Stimulated activated CD4-positive, alpha-beta T cell treated with anti-CD3 and anti-CD28 coated beads, Interleukin-1b, Interleukin-23, amount 100 ng/mL, for 24 hours (primary cell): ENCODE measurements at places on chromosomes 13 and 19.

DNA sequence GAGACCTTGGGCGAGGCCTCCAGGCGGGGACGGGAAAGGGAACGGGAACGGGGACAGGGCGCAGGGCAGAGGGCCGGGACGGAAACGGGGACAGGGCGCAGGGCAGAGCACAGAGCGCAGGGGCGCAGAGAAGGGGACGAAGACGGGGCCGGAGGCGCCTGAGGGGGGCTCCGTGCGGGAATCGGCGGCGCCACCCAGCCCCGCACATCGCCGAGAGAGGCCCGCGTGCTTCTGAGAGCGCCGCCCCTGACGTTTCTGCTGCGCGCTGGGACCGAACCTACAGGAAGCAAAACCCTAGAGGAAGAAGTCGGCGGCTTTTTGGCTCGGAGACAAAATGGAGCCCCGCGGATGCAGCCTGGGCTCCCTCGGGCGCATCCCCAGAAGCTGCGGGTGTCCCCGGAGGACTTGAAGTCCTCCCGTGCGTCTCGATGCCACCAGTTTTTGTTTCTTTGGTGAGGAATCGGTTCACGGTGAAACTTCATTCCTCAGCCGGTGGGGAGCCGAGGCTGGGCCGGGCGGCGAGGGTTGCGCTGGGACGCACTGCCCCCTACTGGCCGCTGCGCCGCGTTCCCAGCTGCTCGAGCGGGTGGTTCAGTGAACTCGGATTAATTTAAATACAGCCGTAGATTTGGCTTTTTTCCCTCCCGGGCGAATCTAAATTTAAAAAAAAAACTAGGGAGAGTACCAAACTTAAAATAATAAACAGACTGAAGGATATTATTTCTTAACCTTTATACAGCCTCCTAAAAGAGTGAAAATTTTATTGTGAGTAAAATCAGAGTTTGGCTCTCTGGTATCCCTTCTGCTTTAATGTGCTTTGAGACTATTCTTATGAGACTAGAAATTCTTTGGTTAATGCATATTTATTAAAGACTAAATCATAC is 350.0 kb upstream of the ARGLU1 start:
- peak; percentile 44 for DNase-seq

- DNase-seq = no peak
Measured at GRCh38 chr19:37932985-37933936, 26.3 kb downstream of the SIPA1L3 start.

DNA sequence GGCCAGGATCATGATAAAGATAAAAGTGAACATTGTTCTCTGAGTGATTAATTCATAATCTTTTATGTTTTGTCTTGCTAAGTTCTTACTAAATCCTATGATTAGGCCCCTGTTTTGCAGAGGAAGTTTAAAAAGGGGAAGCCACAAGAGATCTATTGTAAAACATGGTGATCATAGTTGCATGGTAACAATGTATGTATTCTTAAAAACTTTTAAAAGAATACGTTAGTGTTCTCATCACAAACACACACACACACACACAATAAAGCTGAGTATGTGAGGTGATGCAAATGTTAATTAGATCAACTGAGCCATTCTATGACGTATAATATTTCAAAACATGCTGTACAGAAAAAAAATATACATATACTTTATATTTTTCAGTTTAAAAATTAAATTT is 51.2 kb downstream of the MBD3L2B start:
- DNase-seq = no peak

GRCh38 chr13:97366172-97366688 is 67.7 kb upstream of the RAP2A start:
- no peak for DNase-seq

DNA sequence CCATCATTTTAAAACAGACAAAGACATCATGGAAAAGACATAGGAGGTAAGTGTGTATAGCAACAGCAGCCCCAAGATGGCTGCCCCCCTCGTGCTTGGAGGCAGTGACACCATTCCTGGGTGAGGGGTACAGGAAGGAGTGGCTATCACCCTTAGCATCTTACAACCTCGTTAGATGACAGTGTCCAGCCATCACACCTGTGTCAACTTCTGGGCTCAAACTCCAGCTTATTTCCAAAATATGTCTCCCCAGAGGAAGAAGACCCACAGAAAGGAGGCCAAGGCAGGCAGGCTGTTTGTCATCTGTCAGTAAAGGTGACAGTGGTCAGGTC is 27.5 kb downstream of the EPS15L1 start:
- no peak for DNase-seq

- no peak for DNase-seq
Measured at GRCh38 chr13:107031716-107032115, 463.8 kb upstream of the ARGLU1 start.

DNA sequence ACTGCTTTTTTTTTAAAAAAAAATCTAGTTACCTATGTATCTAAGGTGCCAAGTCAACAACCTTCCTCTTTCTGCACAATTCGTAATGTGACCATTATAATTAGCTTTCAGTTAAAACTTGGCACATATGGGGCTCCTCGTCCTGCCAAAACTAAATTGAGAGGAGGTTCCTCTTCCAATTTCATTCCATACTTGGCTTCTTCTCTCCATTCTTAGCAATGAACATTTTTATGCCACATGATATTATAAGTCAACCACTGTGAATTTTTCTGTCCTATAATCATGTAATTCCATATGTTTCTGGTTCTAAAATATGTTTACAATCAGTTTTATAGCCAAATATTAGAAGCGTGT is 177.0 kb downstream of the DCLK1 start:
- no peak for DNase-seq

DNA sequence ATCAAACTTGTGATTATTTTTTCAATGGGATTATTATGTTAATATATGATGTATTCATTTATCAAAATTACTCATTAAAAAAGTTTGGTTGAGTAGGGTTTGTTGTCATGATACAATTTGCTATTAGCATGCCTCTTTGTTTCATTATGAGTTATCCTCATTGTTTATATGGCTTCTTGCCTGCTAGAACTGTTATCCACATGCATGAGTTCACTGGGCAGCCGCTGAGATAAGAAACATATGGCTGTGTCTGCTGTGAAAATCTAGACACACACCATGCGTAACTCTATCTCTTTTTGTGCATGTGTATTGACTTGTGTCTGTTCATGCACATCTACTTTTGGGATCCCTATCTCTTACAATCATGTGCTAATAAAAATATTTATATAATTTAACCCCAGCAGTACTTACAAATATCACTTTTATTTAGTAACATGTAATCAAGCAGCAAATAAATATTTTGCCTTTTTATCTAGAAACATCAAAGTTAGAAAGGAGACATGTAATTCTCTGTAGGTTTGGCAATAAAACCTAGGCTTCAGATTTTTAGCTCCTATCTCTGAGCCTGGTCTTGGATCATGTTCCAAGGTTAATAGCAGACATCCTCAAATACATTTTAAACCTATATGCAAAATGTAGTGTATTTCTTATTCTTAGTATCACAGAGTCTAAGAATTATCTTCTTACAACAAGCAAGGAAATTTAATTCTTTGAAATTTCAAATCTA is 11.2 kb upstream of the KLF12 start:
- DNase-seq = no peak

DNA sequence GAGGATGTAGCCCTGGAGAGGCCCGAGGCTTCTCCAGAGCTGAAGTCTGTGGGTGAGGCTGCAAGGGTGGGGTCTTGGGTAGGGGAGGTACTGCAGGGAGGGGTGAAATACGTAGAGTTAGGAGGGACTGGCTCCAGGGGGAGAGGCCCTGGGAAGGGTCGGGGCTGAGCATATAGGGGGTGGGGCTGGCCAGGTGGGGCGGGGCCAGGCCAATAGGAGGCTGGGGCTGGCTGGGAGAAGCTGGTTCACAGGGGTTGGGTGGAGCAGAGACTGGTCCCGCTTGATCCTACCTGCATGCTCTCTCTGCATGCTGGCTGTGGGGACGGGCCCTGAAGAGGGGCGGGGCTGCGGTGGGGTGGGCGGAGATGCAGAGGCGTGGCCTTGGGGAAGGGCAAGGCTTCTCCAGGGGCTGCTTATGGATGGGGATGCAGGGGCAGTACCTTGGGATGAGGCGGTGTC is 51.9 kb downstream of the CELF5 start:
- DNase-seq = no peak

DNA sequence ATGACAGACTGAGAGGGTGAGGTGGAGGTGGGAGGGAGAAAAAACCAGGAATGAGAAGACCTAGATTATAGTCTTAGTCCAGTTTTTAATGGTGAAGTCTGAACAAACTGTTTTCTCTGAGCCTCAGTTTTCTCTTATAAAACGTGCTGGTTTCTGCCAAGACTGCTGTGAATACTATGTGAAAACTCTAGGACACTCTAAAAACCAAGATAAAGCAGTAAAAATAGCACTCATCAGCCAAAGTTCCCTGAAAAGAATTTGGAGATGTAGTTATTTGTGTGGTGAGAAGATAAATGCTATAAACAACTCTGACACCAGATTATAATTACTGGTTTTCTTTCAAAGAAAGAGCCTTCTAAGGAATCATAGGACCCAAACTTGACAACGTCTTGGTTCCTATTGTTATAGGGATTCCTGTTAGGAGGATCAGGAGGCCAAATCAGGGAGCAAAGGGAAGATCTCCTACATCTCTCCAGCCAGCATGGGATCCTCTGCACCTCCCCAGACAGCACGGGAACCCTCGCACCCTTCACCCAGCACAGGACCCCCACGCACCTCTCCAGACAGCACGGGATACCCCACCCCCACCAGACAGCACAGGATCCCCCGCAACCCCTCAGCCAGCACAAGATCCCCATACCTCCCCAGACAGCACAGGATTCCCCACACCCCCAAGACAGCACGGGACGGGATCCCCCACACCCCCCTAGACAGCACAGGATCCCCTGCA is 130.2 kb downstream of the MIPEP start:
- DNase-seq = no peak

DNA sequence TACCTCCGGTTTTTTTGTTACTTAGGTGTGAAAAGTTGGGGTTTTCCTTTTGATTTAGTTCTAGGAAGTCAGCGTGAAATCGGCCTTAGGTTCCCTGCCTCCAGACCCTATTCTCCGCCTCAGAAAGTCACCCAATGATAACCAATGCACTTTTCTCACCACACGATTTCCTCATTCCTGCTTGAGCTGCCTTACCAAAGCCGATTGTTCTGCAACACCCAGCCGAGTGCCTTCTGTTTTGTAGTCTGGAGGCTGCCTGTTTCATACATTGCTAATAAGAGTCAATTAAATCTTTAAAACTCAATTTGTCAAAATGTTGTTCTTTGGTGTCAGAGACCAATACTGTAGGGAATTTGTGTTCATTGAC is 39.7 kb downstream of the GJA3 start:
- DNase-seq = no peak

GRCh38 chr13:112618501-112618900 is 30.5 kb upstream of the TUBGCP3 start:
- DNase-seq = no peak

DNA sequence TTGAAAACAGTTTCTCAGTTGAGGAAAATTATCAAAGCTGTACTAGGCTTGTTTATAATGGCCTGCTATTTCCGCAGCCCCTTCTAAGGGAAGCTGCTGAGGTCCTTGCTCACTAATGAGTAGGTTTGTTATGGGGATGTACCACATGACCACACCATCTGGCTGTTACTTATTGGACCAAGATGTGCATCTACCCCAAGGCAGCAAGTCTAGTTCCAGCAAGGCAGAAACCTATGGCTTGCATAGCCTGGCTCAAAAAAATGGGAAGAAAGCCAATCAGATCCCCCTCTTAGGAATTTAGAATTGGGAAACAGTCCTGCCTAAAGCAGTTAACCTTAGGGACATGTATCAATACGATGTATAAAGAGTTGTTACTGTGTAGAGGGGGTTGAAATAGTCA is 186.5 kb upstream of the SPRY2 start:
- DNase-seq = no peak

GRCh38 chr19:7301525-7301924 is 7.3 kb upstream of the INSR start:
- no peak for DNase-seq

- no peak for DNase-seq
Measured at GRCh38 chr19:40610396-40611064, 9.4 kb downstream of the LTBP4 start.

GRCh38 chr19:48530770-48531169 is 19.1 kb upstream of the LMTK3 start:
- no peak for DNase-seq

- DNase-seq = peak; percentile 7
Measured at GRCh38 chr13:23159205-23159759, 21.5 kb upstream of the SGCG start.

DNA sequence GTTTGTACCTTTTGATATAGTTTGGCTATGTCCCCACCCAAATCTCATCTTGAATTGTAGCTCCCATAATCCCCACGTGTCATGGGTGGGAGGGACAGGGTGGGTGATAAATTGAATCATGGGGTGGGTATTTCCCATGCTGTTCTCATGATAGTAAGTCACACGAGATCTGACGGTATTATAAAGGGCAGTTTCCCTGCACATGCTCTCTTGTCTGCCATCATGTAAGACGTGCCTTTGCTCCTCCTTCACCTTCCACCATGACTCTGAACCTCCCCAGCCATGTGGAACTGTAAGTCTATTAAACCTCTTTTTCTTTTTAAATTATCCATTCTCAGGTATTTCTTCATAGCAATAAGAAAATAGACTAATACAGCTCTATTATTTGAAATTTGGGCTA is 330.7 kb upstream of the ATXN8OS start:
- no peak for DNase-seq
